ENCODE measurements at places on chromosomes 3 and 15. TPM values are rescaled to one million over a fixed set of nuclear protein-coding genes. Genes with fewer than 3 reads are reported as not detected.

The REC114 gene
- not detected for polyA plus RNA-seq

DNA sequence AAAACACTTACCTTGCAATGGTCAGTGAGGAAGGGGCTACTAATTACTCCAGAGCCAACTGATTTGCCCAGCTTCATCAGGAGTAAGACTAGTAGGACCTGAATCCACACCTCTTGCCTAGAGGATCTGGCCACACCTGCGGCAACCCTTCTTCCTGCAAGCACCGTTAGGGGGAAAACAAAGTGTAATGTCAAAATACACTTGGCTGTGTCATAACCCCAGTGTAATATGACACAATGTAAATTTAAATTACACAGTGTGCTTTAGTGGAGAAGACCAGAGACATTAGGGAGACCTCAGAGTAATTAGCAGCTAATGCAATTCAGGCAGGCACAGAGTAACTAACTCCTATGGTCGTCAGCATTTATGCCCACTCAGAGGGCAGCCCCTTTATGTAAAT lies 308.5 kb upstream of the ARRDC4 start:
- DNase-seq: no peak

DNA sequence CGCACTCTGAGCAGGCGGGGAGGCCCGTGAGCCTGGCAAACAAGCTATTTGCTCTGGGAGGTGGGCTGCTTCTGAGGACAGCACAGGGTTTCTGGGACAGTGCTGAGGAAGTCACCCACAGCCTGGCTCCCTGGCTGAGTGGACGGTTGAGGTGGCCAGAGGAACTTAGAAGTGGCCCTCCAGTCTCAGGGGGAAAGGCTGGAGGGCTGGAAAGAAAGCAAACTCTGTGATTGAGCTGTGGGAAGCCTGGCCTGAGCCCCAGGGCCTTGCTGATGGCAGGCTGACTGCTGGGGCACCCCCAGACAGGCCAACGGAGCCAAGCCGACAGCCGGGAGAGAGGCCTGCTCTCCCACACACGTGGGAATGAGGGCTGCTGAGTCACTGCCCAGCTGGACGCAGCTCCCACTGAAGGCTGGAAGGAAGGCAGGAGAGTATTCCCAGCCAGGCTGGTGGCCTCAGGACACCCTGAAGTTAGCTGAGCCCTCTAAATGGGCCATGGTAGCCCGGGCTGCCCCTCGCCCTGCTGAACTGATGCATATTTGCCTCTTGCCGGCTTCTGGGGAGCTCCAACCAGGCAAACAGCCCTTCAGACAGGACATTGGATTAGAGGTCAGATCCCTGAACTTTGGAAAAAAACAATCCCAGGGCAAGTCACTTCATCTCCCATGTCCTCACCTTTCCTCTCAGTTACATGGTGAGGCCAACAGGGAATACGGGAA lies 98.0 kb upstream of the TLE3 start:
- DNase-seq: no peak

GRCh38 chr3:77134769-77135168 lies 94.9 kb downstream of the ROBO2 start:
- DNase-seq: no peak

DNA sequence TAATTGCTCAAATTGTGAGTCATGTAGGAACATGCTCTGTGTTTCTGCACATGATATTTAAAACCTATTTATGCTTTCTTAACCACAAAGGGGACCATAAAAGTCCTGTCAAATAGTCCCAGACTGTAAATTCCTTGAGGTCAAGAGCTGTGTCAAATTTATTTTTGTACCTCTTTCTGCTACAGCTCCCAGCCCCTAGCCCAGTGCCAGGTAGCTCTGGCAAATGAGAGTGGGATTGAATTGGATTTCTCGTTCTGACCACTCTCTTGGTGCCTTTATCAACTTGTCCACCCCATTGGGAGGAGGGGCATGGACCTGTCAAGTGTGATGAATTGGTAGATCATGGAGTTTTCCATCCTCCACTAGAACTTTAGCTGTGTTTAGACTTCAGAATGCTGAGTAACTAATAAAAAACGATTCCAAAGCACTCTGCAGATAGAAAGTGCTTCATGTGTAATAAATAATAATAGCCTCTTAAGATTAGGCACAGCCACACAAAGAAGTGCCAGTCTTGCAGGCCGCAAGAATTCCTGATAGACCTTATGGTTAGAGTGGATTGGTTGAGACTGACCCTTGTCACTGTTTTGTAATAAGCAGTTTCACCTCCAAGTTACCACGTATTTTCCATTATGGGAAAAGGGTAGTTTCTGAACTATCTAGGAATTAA lies 120.4 kb downstream of the LPP start:
- no peak for DNase-seq

GRCh38 chr3:184129012-184129411 lies 6.1 kb upstream of the EIF2B5 start:
- DNase-seq: no peak

DNA sequence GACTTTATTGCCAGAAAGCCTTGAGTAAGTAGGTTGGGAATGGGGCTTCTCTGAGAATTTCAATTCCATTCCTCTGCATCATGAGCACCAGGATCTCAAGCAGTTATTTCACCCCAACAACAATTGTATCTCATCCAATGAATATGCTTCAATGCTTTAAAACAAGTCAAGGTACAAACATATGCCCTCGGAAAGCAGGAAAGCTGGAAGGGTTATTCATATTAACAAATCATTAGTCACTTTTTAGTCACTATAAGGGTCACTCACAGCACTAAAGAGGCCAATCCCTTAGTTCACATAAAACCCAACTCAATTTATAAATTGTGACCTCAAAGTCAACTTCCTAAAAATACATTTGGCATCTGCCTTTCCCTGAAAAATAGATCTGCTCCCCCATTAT lies 16.2 kb downstream of the MB21D2 start:
- DNase-seq: no peak

DNA sequence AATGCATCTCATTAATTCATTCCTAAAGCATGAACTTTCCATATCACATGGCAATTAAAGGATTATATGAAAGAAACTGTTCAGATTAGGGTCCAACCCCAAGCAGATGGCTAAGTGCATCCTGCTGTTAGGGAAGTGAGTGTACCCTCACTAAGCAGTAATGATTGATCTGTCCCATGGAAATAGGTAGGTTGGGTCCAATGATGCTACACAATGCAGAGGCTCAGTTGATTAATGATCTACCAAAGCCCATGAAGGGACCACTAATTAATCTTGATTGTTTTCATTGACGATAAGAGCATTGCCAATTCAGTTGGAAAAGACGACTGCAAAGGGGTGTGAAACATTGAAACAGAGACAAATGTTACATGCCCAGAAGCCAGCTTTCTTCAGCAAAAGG lies 194.5 kb upstream of the LRTM1 start:
- DNase-seq: no peak

- DNase-seq: no peak
These were observed 236.6 kb downstream of the SOX2 start for GRCh38 chr3:181948286-181948685.

DNA sequence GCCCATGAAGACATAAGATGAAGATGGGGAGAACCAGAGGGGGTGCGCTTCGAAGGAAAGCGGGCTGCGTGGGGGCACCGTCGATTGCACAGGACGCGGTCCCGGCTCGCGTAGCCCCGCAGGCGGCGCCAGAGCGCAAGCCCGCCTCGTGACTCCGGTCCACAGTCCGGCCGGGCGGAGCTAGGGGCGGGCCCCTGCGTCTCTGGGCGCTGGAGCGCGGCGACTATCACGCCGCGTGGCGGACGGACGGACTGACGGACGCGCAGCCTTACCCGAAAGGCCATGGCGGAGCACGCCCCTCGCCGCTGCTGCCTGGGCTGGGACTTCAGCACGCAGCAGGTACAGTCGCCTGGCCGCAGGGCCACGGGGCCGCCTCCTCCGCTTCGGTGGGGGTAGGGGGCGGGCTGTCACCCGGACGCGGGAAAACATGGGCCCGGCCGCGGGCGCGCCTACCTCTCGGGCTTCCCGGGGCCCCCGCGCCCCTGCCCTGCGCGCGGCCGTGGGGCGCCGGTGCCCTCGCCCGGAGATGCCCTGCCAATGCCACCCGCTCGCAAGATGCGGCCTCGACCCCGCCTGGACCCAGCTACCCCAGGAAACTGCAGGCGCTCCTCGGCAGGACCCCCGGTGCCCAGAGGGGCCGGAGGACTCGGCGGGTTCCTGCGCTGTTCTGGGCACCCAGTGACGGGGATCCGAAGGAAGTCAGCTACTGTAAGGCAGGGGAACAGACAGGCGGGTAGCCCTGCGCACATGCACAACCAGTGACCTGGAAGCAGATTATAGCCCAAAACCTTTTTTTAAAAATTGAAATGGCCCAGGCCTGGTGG lies at the start of gene XYLB:
Gene XYLB (plus strand): TSS at position 199 of the 824 bp plus-strand sequence. CDS start 84 bp downstream, at position 283.
- DNase-seq: peak; percentile 36

The CCDC54 gene
- polyA plus RNA-seq: 0.11 TPM

The LRRN1 gene
- 18.2 TPM for polyA plus RNA-seq

DNA sequence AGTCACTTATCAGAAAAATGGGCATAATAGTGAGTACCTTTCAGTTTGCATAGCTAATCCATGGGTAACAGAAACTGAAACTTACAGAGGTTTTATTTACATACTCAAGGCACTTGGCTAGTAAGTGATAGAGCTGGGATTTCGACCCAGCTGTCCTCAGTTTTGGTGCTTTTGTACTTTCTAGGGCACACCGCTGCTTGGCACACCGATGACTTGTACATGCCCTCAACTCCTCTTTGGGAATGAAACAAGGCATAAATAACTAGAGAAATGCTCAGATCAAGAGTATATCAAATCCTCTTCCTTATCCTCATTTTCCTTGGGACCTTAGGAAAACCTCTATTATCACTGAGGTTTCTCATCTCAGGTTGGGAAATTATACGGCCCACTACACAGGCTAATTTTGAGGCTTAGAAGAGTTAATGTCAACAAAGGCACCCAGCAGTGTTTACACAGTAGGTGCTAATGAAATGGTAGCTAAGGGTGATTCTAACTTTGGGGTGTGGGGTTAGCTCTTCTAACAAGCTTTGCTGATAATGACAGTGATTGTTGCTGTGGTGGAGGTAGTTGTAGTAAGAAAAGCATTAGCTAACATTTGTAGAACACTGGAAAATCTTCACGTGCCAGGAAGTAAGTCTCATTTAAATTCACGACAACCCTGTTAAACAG lies 20.3 kb upstream of the DGKG start:
- no peak for DNase-seq

- no peak for DNase-seq
These were observed 18.5 kb downstream of the PIK3CA start for GRCh38 chr3:179166561-179167201.

The DAPK2 gene
- polyA plus RNA-seq: 4.9 TPM

DNA sequence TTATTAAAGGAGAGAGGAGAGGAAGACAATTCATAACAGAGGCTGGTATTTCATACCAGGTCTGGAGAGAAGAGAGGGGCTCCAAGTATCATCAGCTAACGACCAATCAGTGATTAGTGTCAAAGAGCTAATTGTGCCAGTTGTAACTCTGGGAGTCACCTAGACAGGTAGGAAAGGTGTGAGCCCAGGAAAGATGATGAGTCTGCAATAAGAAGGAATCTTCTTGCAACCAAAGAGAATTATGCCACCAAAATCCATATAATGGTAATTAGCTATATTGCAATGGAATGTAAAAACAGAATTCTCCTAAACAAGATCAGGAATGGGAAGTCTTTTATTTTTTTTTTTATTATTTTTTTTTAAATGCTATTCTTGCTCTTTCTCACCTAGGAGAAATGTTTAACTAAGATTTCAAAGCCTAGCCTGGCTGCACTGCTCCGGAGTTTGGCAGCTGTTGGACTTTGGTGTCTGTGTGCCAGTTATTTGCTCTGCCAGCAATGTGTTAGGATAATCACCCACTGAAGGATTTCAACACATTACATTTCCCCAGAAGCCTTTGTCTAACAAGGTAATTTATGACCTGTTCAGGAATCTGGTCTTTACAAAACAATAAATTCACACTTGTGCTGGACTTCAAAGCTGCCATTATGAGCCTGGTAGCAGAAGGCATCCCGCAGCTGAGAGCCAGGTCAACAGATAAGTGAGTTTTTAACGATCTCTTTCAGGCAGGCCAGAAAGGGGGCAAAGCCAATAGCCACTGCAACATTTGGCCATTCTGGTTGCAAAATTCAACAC lies 89.4 kb downstream of the FOXB1 start:
- no peak for DNase-seq

GRCh38 chr15:71551566-71551965 lies 258.8 kb upstream of the NR2E3 start:
- DNase-seq: no peak

GRCh38 chr3:14769544-14770325 lies 49.0 kb upstream of the FGD5 start:
- no peak for DNase-seq

The LRRC28 gene
- polyA plus RNA-seq: 37.9 TPM

- no peak for DNase-seq
These were observed 5.1 kb downstream of the HHATL start for GRCh38 chr3:42697289-42698051.

The SELENOS gene
- 70.8 TPM for polyA plus RNA-seq

DNA sequence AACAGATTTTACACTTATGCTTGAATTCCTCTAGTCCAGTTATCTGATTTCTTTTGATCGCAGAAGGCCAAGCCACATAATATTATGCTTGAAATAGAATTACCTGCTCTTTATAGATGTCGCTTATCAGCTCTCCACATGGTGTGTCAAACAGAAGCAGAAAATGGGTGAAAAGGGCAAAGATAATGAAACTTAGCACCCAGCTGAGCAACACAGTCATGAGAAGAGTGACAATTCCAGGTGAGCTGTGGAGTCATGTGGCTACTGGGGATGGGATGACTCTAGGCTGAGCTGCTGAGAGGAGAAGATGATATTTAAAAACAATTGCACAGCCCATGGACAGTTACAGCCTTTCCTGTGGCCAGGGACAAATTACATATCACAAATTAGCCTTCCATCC lies 398.7 kb upstream of the PDZRN3 start:
- DNase-seq: no peak

DNA sequence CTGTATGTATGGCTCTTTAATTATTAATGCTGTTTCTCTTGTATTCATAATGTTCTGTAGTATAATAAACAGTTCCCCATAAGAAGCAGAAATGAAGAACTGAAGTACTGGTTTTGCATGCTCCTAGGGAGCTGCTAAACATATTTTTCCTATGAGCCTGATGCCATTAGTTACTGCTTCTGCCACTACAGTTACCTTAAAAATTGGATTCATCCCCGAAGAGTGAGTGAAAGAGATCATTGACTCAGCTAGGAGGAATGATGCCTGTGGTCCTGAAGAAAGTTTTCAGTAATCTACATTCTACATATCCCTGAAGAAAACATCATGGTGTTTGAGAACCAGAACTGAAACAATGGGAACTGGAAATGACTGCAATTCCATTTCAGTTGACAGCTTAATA lies 37.1 kb upstream of the ST3GAL6 start:
- DNase-seq: no peak

The POPDC2 gene
- polyA plus RNA-seq: 4.5 TPM

GRCh38 chr3:132469326-132469725 lies 52.0 kb downstream of the DNAJC13 start:
- DNase-seq: no peak

DNA sequence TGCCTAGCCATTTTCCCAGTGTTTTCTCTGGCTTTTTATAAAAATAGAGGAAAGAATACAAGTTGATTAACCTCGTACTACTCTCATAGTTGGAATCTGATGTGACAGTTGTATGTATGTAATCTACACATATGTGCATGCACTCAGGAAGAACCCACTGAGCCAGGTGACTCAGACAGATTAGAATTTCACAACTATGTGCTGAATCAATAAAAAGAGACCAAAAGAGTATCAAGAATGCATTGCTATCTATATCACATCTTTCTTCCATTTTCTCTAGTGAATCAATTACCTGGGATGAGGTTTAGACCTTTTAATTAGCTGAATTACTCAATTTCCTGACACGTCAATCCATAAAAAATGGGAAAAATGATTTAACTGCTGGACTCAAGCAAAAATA lies 319.3 kb upstream of the ATP10A start:
- DNase-seq: no peak

GRCh38 chr15:66587749-66588148 lies 22.0 kb upstream of the LCTL start:
- DNase-seq: no peak

The CCNDBP1 gene
- polyA plus RNA-seq: 55.9 TPM
